T-helper 9 cell (primary cell): ENCODE measurements at places on chromosomes 1 and 21.

DNA sequence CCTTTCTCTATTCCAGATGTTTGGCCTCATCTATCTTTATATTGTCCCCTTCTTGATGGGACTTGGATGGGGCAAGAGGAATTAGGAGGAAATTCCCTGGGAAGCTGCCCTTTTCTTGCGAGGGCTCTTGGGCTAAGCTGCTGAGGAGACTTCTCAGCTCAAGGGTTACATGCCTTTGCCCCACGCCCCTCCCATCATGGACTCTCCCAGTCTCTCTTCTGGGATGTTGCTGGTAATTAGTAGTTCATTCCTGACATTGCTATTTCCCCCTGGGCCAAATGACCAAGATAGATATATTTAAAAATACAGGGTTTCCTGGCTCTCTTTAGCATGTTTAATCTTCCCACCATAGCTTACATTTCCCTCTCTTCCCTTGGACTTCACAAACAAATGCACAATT lies 90.6 kb upstream of the RALGPS2 start:
- no peak for DNase-seq

DNA sequence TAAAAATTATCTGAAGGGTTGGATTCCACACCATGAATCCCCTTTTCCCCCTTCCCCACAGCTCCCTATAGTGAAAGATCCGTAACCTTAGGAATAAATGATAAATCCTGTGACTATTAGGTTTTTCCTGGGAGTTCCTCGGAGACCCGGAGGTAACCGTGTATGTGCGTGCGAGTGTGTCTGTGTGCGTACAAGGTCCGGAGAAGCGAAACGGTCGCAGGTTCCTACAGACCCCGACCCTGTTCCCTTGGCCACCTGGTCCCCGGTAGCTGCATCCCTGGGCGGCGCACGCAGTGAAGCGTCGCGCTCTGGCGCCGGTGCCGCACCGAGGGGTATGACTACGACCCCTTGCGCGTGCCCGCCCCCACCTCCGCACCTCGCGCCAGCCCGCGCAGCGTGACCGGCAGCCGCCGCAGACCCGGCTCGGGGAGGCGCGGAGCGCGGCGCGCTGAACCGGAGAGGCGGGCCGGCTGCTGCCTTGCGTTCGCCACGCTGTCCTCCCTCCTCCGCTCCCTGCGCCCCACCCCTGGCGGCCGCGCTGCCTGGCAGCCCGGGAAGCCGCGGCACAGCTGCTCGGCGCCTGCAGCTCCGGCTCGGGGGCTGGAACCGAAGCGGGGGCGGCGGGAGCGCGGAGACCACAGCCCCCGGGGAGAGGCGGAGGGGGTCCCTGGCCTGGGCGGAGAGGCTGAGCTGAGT lies at the start of gene AK5:
AK5 (plus strand) TSS at position 529 of the 696 bp plus-strand sequence. CDS start 295 bp downstream, outside the sequence.
- peak; percentile 23 for DNase-seq

DNA sequence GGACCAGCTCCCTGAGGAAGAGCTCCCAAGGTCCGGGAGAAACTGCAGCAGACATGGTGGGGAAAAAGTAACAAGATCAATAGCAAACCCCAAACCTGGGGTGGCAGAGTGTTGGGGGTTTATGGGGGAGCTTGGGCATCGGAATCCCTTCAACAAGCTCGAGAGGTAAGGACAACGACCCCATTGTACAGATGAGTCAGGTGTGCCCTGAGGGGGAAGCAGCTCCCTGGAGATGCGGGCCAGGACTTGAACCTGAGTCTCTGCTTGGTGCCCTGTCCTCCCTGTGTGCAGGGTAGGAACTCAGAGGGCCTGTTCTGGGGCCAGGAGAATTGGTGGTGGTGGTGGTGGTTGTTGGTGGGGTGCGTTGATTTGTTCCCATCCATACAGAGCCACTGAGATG lies 125.4 kb downstream of the PTPRU start:
- no peak for DNase-seq

- no peak for DNase-seq
Observed at GRCh38 chr1:40868051-40868723, 6.0 kb upstream of the CITED4 start.

DNA sequence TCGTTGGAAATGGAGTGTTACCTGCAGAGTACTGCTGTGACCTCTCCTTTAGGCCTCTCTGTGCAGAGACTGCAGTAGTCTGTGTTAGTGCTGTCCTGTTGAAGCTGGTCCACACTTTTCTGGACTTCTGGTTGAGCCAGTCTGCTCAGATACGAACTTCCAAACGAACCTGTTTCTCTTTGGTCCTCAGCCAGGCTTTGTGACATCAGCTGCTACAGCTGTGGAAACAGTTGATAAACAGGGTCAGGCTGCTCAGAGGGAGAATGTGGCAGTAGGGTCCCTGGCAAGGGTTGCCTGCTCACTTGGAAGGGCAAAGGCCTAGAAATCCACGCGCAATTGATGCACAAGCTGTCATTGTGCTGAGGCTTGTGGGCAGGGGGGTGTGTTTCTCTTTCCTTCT lies 98.8 kb downstream of the NOS1AP start:
- no peak for DNase-seq

DNA sequence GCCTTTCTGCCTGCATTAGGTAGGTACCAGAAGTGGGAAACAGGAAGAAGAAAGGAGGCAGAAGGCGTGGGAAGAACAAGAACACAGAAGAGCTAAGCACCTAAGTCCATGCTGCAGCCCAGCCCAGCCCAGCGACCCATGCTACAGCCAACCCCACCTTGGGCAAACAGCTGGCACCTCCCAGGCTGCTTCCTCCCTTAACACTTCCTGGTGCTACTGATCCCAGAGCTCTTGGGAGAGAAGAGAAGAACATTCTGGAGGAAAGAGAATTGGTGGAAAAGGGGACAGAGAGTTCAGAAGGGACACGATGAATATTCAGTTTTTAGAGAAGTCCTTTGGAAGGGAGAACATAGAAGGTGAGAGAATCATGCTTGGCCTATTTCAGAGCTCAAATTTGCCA lies 28.5 kb downstream of the PLEKHA6 start:
- DNase-seq, result no peak
